Stimulated activated CD8-positive, alpha-beta memory T cell treated with anti-CD3 and anti-CD28 coated beads, Interleukin-2, amount 100 ng/mL, for 1 hour (primary cell): ENCODE measurements at places on chromosomes 2 and 18.

- DNase-seq, result no peak
These were observed 384.7 kb downstream of the ERBB4 start for GRCh38 chr2:212153923-212154322.

DNA sequence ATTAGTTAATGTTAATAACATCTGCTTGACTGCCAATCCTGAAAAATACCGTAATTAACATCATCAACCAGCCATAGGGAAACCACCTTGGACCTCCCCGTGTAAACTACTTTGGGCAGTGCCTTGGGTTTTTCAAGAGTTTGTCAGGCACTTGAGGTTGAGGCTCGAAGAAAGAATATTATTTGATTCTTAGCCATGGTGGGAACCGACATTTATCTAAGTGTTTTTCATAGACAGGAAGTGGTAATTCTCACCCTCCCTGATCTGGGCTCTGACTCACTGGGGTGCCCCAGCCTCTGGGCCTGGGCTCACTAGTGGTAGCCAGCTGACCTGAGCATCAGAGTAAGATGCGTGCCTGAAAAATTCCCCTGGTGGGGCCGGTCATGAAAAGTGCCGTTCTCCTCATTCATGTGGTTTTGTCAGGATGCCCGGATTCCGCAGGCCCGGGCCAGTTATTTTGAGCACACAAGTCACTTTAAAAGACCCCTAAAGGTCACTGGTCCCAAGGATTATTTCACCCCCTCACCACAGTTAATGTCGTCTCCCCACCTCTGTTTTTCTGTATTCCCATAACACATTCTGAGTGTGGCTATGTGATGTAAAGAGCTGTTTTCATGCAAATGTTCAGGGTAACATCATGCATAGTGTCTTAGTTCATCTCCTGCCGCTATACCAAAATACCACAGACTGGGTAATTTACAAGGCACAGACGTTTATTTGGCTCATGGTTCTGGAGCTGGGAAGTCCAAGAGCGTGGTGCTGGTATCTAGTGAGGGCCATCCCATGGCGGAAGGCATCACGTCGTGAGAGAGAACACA is 21.6 kb upstream of the SPATA3 start:
- DNase-seq, result peak; percentile 47

- no peak for DNase-seq
These were observed 611 bp downstream of the NOL10 start for GRCh38 chr2:10688921-10689807.

DNA sequence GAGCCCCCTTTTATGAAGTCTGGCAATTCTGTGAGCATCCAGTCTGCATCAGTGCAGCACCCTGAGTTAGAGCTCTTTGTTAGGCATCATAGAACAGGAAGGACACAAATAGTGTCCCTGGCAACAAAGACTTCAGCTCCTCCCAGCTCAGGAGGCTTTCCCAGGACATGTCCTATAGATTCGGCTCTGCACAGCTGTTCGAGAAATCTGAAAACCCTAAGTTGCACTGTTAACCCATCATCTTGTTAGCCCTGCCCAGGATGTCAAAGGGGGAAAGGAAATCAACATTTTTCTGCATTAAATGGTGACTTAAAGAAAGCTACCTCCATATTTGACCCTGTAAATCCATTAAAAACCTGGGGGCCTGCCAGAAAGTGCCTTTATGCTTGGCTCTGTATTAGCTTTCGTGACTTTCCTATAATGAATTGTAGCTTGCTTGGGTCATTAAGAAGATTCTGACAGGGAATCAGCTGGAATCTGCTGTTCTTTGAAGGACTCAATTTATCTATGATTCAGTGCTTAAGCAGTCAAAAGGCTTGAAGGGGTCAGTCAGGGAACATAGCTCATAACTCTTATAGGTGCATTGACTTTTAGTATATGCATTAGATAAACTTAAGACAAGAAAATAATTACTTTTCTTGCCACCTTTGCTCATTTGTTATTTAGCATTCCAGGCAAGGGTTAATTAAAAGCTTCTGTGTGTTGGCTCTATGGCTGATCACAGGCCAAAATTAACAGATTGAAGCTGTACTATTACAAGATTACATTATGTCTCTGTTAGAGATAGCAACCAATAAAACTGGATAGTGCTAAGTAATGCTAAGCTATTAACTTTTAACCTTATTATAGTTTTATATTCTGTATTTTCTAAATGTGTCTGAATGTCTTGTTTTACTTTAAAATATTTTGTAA is 20.6 kb downstream of the ERMN start:
- no peak for DNase-seq

- DNase-seq, result no peak
These were observed 98.8 kb downstream of the TNS1 start for GRCh38 chr2:217903859-217904613.

GRCh38 chr2:227504700-227505099 is 32.7 kb downstream of the AGFG1 start:
- no peak for DNase-seq

DNA sequence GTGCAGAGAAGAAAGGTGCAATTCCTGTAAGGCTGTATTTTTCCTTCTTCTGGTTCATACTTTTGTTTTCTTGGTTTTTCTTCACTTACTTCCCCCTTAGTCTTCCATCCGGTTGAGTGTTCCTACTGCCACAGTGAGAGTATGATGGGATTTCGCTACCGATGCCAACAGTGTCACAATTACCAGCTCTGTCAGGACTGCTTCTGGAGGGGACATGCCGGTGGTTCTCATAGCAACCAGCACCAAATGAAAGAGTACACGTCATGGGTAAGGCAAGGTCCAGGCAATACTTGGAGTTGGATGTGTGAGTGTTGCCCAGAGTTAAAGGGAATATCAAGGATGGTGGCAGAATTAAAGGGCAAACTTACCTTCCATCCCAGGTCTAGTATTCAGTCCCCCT is 108.0 kb downstream of the DTNA start:
- no peak for DNase-seq

DNA sequence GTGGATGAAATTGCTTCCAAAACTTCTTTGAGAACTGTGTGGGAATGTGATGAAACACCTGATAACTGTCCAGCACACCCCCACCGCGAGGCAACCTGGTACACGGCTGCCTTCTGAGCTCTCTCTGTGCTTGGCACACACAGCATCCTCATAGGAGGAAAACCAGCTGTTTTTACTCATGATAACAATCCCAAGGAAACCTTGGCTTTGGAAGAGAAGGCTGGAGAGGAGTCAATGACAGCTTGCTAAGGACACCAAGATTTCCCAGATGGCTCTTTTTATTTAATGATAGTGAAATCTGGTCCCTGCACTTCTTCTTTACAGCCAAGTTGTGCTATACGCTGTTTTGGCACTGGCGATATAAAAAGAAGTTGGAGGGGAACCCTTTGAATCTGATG is 232.5 kb upstream of the FN1 start:
- DNase-seq, result no peak

- no peak for DNase-seq
These were observed 17.1 kb upstream of the ANTXR1 start for GRCh38 chr2:68995916-68996315.

GRCh38 chr2:119682578-119682977 is 3.6 kb downstream of the TMEM177 start:
- DNase-seq, result no peak

DNA sequence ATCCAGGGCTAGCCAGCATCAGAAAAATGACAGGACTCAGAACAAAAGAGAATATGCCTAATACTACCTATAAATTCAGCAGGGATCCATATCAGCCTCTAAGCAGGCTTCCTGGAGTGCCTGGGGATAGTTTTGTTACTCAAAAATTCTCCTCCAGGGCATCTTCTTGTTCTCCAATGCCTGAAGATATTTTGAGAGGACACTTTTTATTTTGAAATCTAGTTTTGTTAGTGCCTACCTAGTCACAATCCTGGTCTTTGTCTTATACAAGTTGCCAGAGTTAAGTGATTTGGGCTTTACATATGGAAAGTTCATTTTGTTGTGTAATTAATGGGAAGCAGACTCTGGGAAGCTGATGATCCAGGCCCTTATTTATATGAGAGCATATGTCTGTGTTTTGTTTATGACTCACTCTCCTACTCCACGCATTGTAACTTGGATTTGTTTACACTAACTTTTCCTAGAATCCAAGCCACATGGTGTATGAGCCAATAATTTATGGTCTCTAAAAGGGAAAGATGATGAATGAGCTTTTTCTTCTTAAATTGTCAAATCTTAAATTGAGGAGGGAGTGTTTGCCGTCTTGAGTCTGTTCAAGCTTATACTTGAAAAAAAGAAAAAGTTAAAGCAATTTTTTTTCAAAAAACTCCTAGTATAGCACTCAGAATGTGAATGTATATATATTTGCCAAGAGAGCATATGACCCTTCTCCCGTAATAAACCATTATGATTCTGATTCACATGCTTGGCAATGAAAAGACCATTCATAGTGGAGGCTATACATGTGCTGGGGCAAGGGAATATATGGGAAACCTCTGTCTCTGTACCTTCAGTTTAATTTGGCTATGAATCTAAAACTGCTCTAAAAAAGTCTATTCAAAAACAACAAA is 370.3 kb downstream of the SETBP1 start:
- no peak for DNase-seq

GRCh38 chr2:14615121-14615520 is 17.4 kb upstream of the LRATD1 start:
- no peak for DNase-seq

- DNase-seq, result no peak
These were observed 126.1 kb upstream of the PXDN start for GRCh38 chr2:1870431-1870830.
